CD4-positive, CD25-positive, alpha-beta regulatory T cell (primary cell): ENCODE measurements at places on chromosomes 2 and 18. TPM values are rescaled to one million over a fixed set of nuclear protein-coding genes. Genes with fewer than 3 reads are reported as not detected.

GRCh38 chr2:153047220-153047619, 328.8 kb downstream of the ARL6IP6 start:
- no peaks in the 10 kb centered on the region for H3K36me3 ChIP-seq
- H3K27ac ChIP-seq: no peak overlapping the region
- no peak for DNase-seq
- no peak overlapping the region for H3K4me3 ChIP-seq
- H3K27me3 ChIP-seq: no peaks in the 10 kb centered on the region

- H3K4me3 ChIP-seq: no peak overlapping the region
- no peak for DNase-seq
- H3K36me3 ChIP-seq: peaks cover 51% of the 10 kb centered on the region
- H3K27me3 ChIP-seq: no peaks in the 10 kb centered on the region
- no peak overlapping the region for H3K27ac ChIP-seq
Observed at GRCh38 chr2:98615481-98615880, 7.1 kb downstream of the UNC50 start.

DNA sequence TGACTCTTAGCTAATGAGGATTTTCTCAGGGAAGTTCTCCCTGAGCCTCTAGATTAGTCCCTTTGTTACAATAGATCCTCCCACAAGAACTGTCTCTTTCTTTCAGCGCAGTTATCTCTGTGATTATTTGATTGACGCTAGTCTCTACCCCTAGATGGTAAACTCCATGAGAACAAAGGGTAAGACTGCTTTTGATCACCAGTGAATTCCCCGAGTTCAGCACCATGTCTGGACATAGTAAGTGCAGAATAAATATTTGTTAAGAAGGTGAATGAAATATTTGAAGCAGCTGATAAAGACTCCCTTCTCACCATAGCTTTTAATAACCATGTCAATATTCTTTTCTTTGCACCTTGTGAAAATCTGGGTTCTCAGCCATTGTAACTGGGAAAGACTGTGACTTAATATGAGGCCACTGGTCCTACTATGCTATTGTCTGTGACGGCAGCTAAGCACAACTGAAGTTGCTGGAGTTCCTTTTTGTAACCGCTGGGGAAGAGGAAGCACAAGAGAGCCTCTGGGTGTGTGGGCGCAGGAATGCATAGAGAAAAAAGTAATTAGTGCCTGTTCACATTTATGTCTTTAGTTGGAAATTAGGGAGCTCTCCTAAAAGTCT, 214.7 kb downstream of the TGIF1 start:
- H3K36me3 ChIP-seq: no peaks in the 10 kb centered on the region
- no peak for DNase-seq
- peaks cover 7% of the 10 kb centered on the region for H3K4me1 ChIP-seq

- no peak overlapping the region for H3K27ac ChIP-seq
- DNase-seq: no peak
- H3K36me3 ChIP-seq: no peaks in the 10 kb centered on the region
- no peaks in the 10 kb centered on the region for H3K4me1 ChIP-seq
- H3K27me3 ChIP-seq: no peaks in the 10 kb centered on the region
Observed at GRCh38 chr18:74271635-74272034, 20.1 kb downstream of the CYB5A start.

GRCh38 chr2:202455114-202455513, 79.0 kb downstream of the BMPR2 start:
- DNase-seq: no peak
- no peaks in the 10 kb centered on the region for H3K36me3 ChIP-seq
- no peaks in the 10 kb centered on the region for H3K4me1 ChIP-seq
- no peaks in the 10 kb centered on the region for H3K27me3 ChIP-seq

DNA sequence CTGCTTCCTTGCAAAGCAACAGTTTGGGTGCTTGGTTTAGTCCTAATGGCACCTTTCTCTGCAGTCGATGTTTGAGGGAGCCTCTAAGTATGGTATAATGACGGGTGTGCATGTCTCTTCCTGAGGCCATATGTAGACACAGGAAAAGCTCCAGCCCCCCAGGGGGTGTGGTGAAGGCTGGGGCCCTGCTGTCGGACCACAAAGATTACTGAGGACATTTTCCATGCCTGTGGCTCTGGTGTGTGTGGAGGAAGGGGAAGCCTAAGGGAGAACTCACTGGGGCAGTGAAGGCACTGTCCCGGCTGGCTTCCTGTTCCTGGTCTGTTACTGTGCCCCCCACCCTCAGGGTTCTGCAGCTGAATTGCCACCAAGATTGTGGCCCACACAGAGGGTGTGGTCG, 187.1 kb downstream of the FHOD3 start:
- H3K27me3 ChIP-seq: no peaks in the 10 kb centered on the region
- no peak for DNase-seq
- no peak overlapping the region for H3K4me3 ChIP-seq
- no peaks in the 10 kb centered on the region for H3K4me1 ChIP-seq
- H3K36me3 ChIP-seq: no peaks in the 10 kb centered on the region

DNA sequence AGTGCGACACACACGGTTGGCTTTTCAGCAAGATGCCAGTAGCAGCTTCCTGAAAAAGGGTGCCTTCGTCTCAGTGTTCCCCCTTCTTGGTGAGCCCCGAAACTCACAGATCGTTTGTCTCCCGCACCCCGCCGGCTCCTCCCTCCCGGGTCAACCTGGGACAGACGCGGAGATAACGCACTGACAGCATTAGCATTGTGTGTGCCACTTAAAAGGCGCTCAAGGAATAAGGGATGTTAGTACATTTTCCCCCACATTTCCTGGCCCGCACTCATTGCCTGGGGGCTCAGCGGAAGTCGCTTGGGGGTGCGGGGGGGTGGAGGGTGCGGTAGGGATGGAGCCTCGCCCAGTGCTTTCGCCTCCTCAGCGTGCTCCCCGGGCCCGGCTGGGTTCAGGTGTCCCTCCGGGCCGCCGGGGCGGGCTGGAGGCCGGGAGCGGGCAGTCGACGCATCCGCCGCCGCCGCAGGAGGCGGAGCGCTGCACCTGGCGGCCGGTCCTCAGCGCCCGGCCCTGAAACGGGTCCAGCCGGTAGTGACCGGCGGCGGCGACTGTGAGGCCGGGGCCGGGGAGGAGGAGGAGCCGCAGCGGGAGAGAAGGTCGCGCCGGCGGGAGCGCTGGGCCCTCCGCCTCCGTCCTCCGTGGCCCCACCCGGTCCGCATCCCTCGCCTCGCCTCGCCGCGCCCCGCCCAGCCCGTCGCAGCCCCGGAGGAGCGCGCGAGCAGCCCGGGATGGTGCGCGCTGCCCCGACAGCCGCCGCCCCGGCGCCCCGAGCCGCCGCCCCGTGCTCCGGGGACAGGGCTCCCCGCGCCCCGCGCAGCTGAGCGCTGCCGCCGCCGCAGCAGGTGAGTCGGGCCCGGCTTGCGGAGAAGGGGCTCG, at the start of gene MFSD6:
TSS of gene MFSD6 (plus strand) at position 694 of the 876 bp plus-strand sequence. CDS start 27,675 bp downstream, outside the sequence.
- H3K27ac ChIP-seq: peak within 1 kb of the TSS; percentile 97
- peaks cover 26% of the 10 kb centered on the region for H3K4me1 ChIP-seq

The FHOD3 gene
- not detected for total RNA-seq

- H3K27me3 ChIP-seq: no peaks in the 10 kb centered on the region
- H3K36me3 ChIP-seq: no peaks in the 10 kb centered on the region
- no peak for DNase-seq
- no peak overlapping the region for H3K27ac ChIP-seq
- H3K4me1 ChIP-seq: peaks cover 22% of the 10 kb centered on the region
Observed at GRCh38 chr2:73068147-73068546, 3.4 kb downstream of the SFXN5 start.

DNA sequence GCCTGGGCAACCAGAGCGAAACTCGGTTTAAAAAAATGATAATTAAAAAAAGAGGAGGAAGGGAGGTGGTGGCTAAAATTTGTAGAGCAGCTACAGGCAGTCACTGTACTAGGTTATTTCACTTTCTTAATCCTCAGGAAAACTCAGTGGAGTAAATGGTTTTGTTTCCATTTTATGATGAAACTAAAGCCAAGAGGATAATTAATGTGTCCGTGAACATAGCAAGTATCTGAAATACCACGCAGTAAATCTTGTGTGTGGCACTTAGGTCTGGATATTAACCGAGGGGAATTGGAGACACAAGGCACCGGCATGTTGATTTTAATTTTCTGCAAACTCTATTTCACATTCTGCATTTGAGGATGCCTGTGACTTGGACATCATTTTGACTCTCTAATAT, 14.5 kb downstream of the SH3BP4 start:
- H3K27ac ChIP-seq: no peak overlapping the region
- no peaks in the 10 kb centered on the region for H3K36me3 ChIP-seq
- H3K4me3 ChIP-seq: no peak overlapping the region
- no peak for DNase-seq
- no peaks in the 10 kb centered on the region for H3K4me1 ChIP-seq

The LRP2 gene
- total RNA-seq: not detected

DNA sequence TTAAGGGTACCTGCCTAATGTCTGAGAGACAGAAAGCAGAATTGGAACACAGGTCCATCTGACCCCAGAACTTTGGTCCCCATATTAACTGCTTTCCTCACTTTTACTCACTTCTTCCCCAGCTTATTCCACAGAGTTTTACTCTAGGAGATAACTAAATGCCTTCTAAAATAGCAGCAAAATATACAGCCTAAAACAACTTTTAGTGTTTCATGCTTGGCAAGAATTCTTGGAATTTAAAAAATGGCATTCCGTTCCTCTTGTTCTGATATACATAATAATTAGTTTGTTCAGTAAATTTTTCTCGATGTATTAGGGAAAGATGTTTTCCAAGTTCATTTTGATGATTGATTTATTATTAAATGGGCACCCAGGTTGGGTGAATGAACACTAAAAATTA, 151.9 kb downstream of the FHOD3 start:
- no peaks in the 10 kb centered on the region for H3K27me3 ChIP-seq
- H3K36me3 ChIP-seq: no peaks in the 10 kb centered on the region
- DNase-seq: no peak
- H3K27ac ChIP-seq: no peak overlapping the region

- no peak overlapping the region for H3K27ac ChIP-seq
- no peaks in the 10 kb centered on the region for H3K36me3 ChIP-seq
- no peaks in the 10 kb centered on the region for H3K4me1 ChIP-seq
- H3K4me3 ChIP-seq: no peak overlapping the region
- no peaks in the 10 kb centered on the region for H3K27me3 ChIP-seq
- DNase-seq: no peak
Observed at GRCh38 chr18:26477828-26478466, 70.4 kb downstream of the KCTD1 start.

DNA sequence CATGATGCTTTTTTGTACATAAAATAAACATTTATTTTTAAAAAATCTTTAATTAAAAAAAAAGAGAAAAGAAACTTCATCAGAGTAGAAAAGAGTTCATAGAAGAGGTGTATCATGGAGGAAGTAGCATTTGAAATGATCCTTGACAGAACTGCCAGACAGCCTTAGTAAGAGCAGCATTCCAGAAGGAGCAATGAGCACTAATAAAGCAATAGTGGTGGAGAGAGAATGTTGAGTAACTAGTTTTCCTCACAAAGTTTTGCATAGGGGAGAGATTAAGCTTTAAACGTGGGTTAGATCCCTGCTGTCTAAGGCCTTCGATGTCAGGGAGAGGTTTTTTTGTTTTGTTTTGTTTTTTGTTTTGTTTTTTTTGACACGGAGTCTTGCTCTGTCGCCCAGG, 29.8 kb upstream of the METTL21A start:
- no peak overlapping the region for H3K4me3 ChIP-seq
- no peak for DNase-seq
- H3K27ac ChIP-seq: no peak overlapping the region
- H3K36me3 ChIP-seq: no peaks in the 10 kb centered on the region

DNA sequence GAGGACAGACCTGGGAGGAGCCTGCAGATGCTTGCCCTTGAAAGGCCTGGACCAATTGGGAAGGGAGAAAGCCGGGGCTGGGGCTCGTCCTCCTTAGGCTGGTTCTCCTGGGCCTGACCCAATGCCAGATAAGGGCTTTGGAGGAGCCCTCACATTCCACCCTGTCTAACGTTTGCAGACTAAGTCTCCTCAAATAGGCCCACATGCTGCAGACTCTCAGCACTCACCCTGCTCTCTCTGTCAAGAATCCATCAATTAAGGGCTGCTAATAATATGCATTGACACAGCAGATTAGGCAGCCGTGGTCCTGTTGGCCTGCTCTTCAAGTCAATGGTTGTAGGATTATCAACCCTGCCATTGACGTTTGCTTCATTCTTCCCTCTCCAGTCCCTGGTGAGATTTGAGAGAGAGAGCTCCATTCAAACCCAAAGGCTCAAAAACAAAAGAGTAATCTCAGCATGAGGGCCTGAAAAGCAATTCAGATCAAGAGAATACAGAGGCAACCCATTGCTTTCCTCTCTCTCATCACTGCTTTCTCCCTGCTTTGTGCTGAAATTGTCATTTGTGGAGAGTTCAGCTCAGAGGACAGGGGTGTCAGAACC, 167.6 kb downstream of the INSIG2 start:
- no peak overlapping the region for H3K27ac ChIP-seq
- no peaks in the 10 kb centered on the region for H3K36me3 ChIP-seq
- H3K27me3 ChIP-seq: peaks cover 8% of the 10 kb centered on the region
- no peaks in the 10 kb centered on the region for H3K4me1 ChIP-seq
- no peak overlapping the region for H3K4me3 ChIP-seq

- no peak overlapping the region for H3K27ac ChIP-seq
- H3K4me1 ChIP-seq: no peaks in the 10 kb centered on the region
Observed at GRCh38 chr2:47357483-47357882, 45.5 kb upstream of the MSH2 start.
